ENCODE measurements at places on chromosomes 7 and 10. TPM values are rescaled to one million over a fixed set of nuclear protein-coding genes. Genes with fewer than 3 reads are reported as not detected.

DNA sequence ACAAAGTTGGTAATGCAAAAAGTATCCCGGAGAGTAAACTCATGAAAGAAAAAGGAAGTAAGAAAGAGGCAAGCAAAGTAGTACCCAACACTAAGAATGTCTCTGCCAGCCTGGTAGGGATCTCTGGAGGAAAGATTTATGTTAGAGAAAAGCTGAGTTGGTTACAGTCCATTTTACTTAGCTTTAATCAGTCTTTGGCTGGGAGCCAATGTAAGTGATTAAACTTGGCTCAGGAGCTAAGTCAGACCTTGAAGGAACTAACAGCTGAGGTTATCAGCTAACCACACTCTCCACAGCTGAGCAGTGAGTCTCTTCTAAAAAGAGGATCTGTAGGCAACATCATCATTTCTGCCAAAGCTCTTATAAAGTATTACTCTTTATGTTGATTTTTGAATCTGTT, 148.0 kb downstream of the ANKRD7 start:
- no peak for DNase-seq

GRCh38 chr7:141944811-141945210, 2.0 kb downstream of the CLEC5A start:
- DNase-seq, result no peak

DNA sequence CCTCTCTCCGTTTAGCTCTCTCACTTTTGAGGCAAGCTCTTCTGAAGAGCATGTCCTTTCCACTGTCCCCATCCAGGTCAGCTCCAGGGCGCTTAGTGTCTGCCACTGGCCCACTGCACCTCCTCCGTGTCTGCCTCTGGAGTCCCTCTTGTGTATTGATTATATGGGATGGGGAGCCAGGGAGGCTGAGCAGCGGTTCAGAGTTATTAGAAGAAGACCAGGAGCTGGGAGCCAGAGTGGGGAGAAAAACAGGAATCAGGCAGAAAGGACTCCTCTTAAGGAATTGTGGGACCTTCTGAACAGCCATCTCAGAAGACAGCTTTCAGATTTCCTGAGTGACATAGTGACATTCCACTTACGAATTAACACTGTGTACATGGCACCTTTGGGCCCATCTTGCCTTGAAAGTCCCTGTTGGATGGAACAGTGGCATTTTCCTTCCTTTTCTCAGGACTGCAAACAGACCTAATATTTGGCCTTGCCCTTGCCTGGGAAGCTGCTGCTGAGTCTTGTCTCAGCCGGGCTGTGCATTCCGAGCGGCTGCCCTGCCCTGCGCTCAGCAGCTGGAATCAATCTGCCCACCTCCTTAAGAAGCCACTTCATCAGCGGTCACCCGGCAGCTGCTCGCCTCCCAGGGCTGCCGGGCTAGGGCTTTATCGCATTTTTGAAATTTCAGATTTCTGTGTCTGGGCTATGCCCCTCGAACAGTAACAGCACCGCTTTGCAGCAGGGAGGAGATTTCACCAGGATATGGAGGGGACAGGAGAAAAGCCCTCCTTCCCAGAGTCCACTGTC, 81.1 kb upstream of the PRKG1 start:
- DNase-seq, result no peak

GRCh38 chr7:80039251-80039884, 95.3 kb upstream of the GNAI1 start:
- DNase-seq, result no peak

GRCh38 chr7:75963381-75963995, 30.9 kb downstream of the TMEM120A start:
- DNase-seq, result no peak

- DNase-seq, result no peak
Measured at GRCh38 chr7:49855281-49855980, 82.0 kb downstream of the VWC2 start.

DNA sequence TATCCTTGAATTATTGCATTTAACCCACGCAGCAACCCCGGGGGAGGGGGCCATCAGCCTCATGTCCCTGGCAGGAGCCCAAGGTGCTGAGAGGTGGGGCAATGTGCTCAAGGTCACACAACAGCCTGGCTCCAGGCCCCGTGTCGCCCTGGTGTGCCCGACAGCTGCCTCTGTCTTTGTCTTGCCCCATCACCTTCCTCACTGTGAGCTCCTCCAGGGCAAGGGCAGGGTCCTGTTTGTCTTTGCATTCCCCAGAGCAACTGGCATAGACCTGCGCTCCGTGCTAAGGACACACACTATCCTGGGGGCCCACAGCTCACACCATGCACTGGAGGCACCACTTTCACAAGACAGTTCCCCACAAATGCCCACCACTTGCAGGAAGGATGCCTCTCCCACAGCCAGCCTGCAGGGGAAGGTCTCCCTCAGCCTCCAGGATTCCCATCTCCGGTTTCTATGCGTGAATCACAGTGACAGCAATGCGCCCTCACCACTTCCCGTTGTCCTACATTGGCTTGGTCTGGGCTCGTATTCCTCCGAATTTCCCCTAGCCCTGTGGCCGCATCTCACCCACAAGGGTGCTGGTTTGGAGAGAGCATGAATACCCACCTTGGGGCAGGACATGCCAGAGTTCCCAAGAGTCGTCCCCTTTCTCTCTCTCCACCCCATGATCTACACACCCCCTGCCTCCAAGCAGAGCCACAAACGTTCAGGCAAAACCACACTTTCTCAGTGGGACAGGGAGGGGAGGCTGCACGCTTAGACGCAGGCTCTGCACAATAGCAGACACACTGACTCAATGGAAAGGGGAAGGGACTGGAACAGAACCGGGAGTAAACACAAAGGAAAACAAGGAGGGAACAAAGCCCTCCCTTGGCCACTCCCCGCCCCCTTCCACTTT, 10.3 kb downstream of the ITPRIP start:
- DNase-seq, result no peak

DNA sequence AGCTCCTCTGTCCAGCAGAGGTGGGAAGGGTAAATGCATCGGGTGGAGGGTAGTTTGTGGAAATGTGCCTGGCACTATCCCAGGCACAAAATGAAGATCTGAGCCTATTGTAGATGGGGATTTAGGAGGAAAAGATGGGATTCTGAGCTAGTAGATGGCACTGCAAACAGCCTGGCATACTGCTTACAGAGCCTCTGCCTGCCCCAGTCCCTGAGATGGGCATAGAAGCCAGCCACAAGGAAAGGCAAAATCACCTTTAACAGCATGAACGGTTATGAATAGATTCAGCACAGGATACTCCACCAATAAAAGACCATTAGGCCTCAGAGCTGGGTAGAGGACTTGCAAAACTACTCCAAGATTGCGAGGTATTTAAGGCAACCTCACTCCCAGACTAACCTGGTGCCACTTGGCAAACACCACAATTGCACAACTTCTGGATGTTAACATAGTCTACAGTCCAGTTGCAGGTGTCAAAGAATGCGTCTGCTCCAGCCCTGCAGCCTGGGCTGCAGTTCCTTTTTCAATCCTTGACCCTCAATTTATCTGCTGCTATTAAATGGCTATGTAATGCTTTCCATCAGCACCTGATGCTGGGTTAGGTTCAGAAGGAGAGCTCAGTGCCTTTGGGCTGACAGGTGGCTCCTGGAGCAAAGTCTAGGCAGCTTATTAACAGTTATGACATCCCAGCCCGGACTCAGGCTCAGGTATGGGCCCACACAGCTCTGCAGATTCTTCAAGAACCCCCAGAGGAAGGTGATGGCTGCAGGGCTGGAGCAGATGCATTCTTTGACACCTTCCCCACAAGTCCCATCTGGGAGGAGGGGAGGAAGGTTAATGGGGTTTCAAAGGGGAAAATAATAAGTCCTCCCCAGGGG, 34.0 kb downstream of the CDHR3 start:
- DNase-seq, result no peak

GRCh38 chr7:125606671-125607070, 677.0 kb upstream of the POT1 start:
- no peak for DNase-seq

DNA sequence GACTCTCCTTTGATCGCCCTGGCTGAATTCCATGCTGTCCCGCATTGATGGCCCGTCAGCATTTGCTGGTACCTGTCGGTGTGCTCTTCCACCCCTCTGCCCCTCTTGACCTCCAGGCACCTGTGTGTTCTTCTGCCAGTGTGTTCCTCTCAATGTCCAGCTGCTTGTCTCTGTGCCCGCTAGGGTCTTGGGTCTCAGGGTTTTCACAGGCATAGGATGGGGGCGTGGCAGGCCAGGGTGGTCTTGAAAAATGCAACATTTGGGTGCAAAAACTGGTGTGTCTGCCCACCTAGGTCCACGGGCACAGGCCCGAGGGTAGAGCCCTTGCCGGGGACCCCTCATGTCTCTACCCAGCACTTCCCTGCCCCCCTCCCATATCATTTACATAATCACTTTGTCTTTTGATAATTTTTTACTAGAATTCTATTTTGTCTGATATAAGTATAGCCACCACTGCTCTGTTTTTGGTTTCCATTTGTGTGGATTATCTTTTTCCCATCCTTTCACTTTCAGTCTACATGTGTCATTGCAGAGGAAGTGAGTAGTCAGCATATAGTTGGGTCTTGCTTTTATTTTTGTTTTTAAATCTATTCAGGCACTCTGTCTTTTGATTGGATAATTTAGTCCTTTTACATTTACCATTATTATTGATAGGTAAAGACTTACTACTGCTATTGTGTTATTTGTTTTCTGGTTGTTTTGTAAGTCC, 46.6 kb upstream of the ADRA2A start:
- DNase-seq, result no peak

DNA sequence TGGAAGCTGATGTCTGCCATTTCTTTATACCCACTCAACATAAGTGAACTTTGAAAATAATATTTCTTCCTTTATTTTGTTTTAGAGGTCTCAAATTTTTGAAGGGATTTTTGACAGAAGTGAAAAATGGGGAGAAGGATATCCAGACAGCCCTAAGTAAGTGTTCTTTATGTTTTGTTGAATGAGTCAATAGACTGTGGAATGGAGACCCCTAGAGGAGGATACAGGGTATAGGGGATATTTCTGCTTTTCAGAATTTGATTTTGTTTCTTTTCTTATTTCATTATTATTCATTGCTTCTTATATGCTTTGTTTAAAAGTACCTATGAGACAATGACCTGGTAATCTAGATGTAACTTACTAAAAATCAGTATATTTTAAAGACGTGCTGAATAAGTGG, 34.4 kb downstream of the PLEKHA8 start:
- no peak for DNase-seq

GRCh38 chr7:156764766-156765165, 124.2 kb downstream of the RNF32 start:
- no peak for DNase-seq

DNA sequence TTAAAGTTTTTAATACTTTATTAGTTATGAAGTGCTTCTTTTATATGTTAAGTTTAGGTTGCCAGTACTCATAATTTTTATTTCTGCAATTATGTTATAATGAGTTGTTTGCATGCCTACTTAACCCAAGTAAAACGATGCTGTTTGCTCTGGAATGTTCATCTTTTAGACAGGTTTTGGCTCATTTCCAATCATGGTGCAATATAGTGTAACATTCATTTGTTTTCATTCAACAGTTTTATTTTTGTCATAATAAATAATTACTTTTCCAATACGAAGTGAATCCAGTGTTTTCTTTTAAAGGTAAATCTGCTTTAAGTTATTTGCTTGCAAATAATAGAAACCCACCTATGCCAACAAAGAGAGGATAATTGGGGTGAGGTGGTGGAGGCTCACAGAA, 22.1 kb downstream of the ARL5B start:
- no peak for DNase-seq

DNA sequence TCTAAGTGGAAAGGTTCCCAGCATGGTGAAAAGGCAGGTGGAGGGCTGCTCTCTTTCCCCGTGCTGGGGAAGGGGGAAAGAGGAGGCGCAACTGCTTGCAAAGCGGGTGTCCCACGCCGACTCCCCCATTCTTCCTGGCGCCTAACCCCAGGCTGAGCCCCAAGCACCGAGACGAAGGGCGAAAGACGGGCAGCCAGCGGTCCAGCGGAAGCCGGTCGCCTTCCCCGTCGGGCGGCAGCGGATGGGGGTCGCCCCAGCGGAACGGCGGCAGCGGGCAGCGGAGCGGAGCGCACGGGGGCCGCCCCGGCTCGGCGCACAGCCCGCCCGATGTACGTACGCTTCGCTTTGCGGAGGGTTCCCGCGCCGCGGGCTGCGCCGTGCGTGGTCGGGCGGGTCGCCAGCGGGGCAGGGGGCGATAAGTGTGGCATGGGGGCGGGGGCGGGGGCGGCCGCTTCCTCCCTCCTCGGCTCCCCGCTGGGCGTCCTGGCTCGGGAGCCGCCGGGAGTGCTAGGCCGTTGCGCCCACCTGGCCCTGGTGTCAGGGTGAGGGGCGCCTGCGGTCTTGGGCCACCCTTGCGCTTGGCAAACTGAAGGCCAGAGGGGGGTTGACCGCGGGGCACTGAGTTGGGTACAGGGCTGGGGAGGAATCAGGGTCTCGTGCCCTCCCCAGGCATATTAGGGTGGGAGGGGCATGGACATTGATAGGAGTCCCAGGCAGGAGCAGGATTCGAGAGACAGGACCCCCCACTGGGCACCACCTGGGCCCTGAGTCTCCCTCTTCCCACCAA, 35.2 kb upstream of the HSPB1 start:
- DNase-seq, result no peak

DNA sequence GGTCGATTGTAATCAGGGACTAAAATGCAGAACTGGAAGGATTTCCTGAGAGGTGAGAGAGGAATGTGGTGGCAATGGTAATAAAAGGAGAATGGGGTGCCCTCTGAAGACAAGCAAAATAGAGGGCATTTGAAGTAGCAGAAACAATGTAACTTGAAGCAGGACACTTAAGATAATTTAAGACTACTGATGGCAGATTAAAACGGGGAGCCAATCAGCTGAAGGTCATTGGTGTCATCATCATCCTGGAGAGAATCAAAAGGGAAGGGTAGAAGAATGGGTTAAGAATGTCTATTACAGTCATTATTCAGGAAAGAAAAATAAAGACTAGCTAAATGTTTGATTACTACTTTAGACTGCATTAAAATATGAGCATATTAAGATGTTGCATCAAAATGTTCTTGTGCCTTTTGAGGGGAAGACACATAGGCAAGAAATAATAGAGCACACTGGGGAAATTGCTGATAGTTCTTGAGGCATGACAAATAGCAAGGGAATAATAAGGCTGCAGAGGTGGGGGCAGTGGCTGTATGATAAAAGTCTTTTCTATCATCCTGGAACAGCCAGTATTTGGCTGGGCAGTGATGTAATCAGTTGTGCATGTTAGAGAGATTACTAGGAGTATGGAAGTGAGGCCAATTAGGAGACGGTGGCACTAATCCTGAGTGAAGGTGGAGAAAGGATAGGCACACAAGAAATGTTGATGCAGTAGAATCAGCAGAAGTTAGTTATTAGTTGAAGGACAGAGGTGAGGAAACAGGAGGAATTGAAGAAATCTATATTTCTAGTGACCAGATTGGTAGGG, 60.2 kb downstream of the CCDC71L start:
- DNase-seq, result no peak

GRCh38 chr7:74479961-74480829, 26.5 kb downstream of the GTF2IRD1 start:
- no peak for DNase-seq

DNA sequence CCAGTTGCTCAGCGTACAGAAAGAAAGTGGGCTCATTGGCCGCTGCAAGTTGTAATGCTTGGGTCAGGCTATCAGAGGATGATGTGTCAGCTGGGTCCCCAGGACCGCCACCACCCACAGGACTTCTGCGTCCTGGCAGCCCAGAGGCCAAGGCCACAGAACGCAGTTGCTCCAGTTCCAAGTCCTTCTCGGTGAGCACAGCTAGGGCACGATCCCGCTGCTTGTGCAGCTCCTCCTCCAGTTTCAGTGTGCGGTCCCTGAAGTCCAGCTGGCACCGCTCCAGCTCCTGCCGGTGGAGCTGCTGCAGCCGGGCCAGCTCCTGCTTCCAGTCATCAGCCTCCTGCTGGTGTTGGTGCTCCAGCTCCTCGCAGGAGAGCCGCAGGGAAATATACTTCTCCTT, 3.0 kb downstream of the GCC1 start:
- DNase-seq, result no peak

Gene PIK3AP1
- total RNA-seq, result 5.7 TPM

Gene CAMK2B
- 0.10 TPM for total RNA-seq
